ENCODE measurements at places on chromosomes 5 and 9. TPM values are rescaled to one million over a fixed set of nuclear protein-coding genes. Genes with fewer than 3 reads are reported as not detected.

DNA sequence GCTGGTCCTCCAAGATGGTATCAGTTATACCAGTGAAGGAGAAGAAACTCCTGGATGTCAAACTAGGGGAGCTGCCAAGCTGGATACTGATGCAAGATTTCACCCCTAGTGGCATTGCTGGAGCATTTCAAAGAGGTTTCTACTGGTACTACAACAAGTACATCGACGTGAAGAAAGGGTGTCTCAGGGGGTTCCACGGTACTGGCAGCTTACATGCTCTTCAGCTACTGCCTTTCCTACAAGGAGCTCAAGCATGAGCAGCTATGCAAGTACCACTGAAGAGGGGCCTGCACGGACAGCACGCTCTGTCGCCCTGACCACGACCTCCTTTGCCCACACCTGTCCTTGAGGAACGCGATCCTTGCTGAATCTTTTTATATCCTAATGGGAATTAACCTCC, 19.5 kb downstream of the ACTL7B start:
- no peak overlapping the region for H3K27ac ChIP-seq
- no peak for DNase-seq
- no peaks in the 10 kb centered on the region for H3K27me3 ChIP-seq
- no peaks in the 10 kb centered on the region for H3K36me3 ChIP-seq

GRCh38 chr5:159102311-159102934, 2.7 kb upstream of the EBF1 start:
- peak overlapping the region; percentile 66 for H3K4me3 ChIP-seq
- no peak for DNase-seq
- no peaks in the 10 kb centered on the region for H3K36me3 ChIP-seq

GRCh38 chr9:136144450-136144849, 25.8 kb upstream of the TMEM250 start:
- H3K4me3 ChIP-seq = no peak overlapping the region
- no peaks in the 10 kb centered on the region for H3K36me3 ChIP-seq
- no peak overlapping the region for H3K27ac ChIP-seq

GRCh38 chr5:57736716-57737115, 254.1 kb upstream of the ACTBL2 start:
- H3K27ac ChIP-seq = peak overlapping the region; percentile 58
- DNase-seq = no peak
- no peaks in the 10 kb centered on the region for H3K27me3 ChIP-seq
- no peaks in the 10 kb centered on the region for H3K4me1 ChIP-seq
- no peak overlapping the region for H3K4me3 ChIP-seq

DNA sequence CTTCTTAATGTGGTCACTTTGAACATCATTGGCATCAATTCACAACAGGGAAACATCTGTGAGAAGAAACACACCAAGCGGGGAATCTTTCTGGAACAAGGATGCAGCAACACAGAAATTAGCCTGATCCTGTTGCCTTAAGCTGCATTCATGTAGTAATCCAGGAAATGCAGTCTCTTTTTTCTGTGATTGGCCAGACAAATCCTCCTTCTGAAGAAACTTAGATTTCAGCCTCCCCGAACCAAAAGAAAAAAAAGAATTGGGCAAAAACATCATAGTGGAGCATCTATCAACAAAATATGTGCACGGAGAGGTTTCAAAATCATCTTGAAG, 7.2 kb upstream of the XPA start:
- no peak for DNase-seq
- H3K36me3 ChIP-seq = no peaks in the 10 kb centered on the region
- no peak overlapping the region for H3K4me3 ChIP-seq

DNA sequence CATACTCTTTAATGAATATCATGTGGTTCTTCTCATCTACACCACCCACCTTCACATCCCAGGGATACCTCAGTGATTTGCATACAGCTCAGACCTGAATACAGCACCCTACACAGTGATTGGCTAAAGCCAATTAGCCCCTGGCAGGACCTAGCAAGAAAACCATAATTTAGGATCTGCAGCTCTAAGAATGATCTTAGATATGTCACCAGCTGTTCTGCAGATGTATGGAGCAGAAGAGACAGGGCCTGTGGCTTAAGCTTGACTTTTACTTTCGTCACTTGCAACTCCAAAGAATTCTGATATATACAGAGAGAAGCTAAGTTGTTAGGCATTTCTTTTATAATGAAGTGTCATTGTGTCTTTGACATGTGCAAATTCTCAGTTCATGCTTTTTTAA, 483.2 kb upstream of the C9orf72 start:
- no peaks in the 10 kb centered on the region for H3K27me3 ChIP-seq
- DNase-seq = no peak
- no peak overlapping the region for H3K27ac ChIP-seq
- no peaks in the 10 kb centered on the region for H3K4me1 ChIP-seq

- no peak overlapping the region for H3K4me3 ChIP-seq
- no peaks in the 10 kb centered on the region for H3K27me3 ChIP-seq
- no peaks in the 10 kb centered on the region for H3K4me1 ChIP-seq
- no peak overlapping the region for H3K27ac ChIP-seq
Observed at GRCh38 chr9:7210854-7211637, 453.3 kb downstream of the KDM4C start.

GRCh38 chr5:160837749-160838593, 14.0 kb downstream of the ATP10B start:
- H3K4me3 ChIP-seq = no peak overlapping the region
- H3K27ac ChIP-seq = no peak overlapping the region
- no peak for DNase-seq
- H3K36me3 ChIP-seq = no peaks in the 10 kb centered on the region
- H3K27me3 ChIP-seq = no peaks in the 10 kb centered on the region
- H3K4me1 ChIP-seq = no peaks in the 10 kb centered on the region

DNA sequence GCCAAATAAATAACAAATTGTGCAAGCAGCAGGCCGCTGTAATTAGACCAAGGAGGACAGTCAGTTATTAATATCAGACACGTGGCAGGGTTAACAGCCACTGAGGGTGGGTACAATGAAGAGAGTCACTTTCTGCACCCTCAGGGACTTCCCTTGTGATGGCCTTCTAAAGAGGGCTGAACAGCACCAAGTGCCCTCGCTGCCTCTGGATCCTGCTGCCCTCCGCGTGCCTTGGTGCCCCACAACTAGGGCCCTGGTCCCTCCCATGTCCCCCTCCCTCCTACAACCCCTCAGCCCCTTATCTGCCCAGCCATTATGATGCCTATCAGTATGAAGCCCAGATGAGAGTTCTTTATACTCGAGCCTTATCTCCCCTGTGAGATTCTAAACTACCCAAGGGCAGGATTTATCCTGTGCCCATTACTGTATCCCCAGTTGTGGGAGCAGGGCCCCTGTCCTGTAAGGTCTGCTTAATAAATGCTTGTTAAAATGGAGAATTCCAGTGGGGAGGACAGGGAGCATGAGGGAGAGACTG, 37.3 kb downstream of the PCDH1 start:
- H3K27me3 ChIP-seq = peaks cover 11% of the 10 kb centered on the region
- H3K27ac ChIP-seq = peak overlapping the region; percentile 64
- no peak for DNase-seq
- no peak overlapping the region for H3K4me3 ChIP-seq
- H3K4me1 ChIP-seq = peaks cover 34% of the 10 kb centered on the region

- H3K27me3 ChIP-seq = no peaks in the 10 kb centered on the region
- DNase-seq = peak; percentile 65
- no peaks in the 10 kb centered on the region for H3K36me3 ChIP-seq
- H3K27ac ChIP-seq = no peak overlapping the region
- H3K4me3 ChIP-seq = no peak overlapping the region
Observed at GRCh38 chr9:71814226-71814625, 45.9 kb upstream of the CEMIP2 start.

DNA sequence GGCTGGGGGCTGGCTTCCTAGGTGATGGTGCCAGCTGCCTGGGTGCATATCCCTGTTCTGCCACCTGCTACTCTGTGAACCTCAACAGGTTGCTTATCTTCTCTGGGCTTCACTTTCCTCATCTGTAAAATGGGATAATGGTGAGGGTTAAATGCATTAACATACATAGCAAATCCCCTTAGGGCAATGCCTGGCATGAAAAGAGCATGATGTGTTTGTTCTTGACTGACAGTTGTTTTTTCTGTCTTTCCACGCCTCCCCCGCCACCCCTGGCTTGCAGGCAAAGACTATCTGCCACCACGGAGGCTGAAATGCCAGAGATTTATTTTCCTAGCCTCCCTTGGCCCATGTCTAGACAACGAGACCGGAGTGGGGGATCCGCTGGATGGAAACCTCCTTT, 280.5 kb downstream of the NSG2 start:
- peaks cover 68% of the 10 kb centered on the region for H3K27me3 ChIP-seq
- H3K27ac ChIP-seq = no peak overlapping the region
- no peak for DNase-seq
- no peaks in the 10 kb centered on the region for H3K36me3 ChIP-seq

DNA sequence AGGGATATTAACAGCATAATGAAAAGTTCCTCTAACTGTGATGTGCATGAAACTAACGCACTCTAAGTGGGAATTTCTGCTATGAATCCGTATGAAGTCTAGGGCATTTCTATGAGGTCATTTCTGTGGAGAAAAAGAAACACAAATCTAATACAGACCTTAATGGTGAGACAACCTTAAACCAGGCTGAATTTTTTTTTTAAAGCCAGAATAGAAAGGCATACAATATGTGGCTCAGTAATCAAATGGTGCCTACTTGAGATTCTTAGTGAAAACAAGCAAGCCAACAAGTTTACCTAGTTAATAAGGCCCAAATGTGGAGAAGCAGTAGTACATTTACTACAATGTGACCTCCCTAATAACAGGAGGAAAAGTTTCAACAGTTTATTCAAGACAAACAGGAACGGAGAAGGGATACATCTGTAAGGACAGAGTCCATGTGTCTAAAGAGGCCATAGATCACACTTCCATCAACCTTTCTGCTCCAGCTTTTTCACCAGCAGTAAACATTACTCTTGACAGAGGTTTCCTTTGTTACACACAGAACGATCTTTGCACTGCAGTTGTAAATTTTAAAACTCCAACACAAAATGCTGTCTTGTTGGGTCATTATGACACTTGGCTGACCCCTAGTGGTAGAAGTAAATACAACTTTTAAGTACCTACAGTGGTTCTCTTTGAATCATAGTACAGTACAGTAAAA, 26.2 kb downstream of the CARNMT1 start:
- H3K36me3 ChIP-seq = no peaks in the 10 kb centered on the region
- no peak for DNase-seq
- H3K27ac ChIP-seq = no peak overlapping the region
- H3K4me1 ChIP-seq = no peaks in the 10 kb centered on the region
- H3K27me3 ChIP-seq = no peaks in the 10 kb centered on the region
- no peak overlapping the region for H3K4me3 ChIP-seq

GRCh38 chr5:38535248-38535750, 21.1 kb downstream of the LIFR start:
- H3K4me3 ChIP-seq = no peak overlapping the region
- no peaks in the 10 kb centered on the region for H3K27me3 ChIP-seq
- no peaks in the 10 kb centered on the region for H3K36me3 ChIP-seq
- peaks cover 5% of the 10 kb centered on the region for H3K4me1 ChIP-seq
- DNase-seq = no peak

DNA sequence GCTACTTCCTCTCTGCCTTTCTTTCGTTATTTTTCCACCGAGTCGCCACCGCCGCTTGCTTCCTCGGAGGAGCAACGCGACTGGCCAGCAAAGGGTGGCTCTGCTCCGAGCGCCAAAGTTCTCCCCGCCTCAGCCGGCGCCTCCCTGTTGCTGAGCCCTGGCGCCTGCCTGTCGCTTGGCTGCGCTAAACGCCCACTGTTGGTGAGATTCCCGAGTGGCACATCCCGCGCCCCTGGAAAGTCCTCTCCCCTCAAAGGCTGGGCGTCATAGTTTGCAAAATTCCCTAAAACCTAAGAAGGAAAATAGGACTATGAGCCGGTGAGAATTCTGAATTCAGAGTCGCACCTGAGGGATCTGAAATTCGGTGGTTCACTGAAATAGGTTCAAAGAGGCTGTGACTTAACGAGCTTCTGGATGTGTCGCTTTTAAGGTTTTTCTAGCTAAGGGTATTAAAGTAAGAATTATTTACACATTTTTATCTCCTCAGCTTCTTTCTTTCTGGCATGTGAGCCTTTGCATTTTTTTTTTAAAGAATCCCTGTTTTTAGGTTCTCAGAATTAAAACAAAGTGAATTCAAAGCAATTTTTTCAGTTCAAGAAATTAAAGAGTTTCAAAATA, at the start of gene GRIN3A:
Gene GRIN3A (minus strand): TSS at position 82 of the 618 bp plus-strand sequence. CDS start 668 bp downstream, outside the sequence.
- H3K27me3 ChIP-seq = peaks cover 46% of the 10 kb centered on the region
- DNase-seq = no peak
- H3K36me3 ChIP-seq = no peaks in the 10 kb centered on the region
- H3K4me1 ChIP-seq = peaks cover 18% of the 10 kb centered on the region
- no peak within 1 kb of the TSS for H3K27ac ChIP-seq

DNA sequence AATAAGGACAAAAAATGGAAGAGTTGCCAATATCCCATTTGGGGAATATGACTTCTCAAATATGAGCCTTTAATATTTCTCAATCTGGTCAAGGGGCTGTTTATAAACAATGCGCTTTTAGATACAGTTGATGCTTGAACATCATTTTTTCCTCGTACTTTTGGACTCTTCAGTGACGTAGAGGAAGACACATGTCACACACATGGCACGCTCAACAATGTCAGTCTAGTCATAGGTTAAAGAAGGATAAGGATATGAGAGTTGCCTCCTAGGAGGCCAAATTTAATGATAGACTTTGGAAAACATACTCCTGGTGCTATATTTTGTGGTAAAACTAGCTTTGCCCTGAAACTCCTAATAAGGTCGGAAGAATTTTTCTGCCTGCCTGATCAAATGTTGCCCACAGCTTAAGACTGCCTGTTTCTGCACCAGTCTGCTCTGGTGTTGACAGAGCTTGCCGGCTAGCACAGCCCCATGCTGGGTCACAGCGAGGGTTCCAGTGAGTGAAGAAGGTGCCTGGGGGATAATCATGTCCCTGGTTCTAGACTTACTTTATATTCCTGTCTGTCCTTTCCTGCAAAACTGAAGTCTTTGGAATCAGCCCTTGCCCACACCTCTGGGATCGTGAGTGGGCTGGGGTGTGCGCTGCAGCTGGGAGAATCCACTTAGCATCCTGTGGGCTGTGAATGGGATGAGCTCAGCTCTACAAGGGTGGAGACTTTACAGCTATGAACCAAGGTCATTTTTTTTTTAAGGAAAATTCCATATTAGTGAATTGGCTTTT, 230.8 kb upstream of the IRX4 start:
- no peak overlapping the region for H3K27ac ChIP-seq
- no peaks in the 10 kb centered on the region for H3K4me1 ChIP-seq
- H3K36me3 ChIP-seq = no peaks in the 10 kb centered on the region
- DNase-seq = no peak
- H3K4me3 ChIP-seq = no peak overlapping the region

- no peak overlapping the region for H3K4me3 ChIP-seq
- H3K4me1 ChIP-seq = peaks cover 5% of the 10 kb centered on the region
- H3K27ac ChIP-seq = no peak overlapping the region
- no peaks in the 10 kb centered on the region for H3K27me3 ChIP-seq
- no peaks in the 10 kb centered on the region for H3K36me3 ChIP-seq
- DNase-seq = no peak
Observed at GRCh38 chr5:179494774-179495526, 55.4 kb upstream of the RUFY1 start.

COMMD10 gene
- total RNA-seq = 50.6 TPM

AMACR gene
- total RNA-seq = 14.3 TPM

SPINK4 gene
- not detected for total RNA-seq

SMC5 gene
- 24.7 TPM for total RNA-seq

CHD1 gene
- total RNA-seq = 39.8 TPM

PDE6A gene
- 1.1 TPM for total RNA-seq

PCDHGC4 gene
- total RNA-seq = 30.6 TPM

IL4 gene
- not detected for total RNA-seq

GABRA6 gene
- total RNA-seq = not detected

ANKRD18B gene
- 27.0 TPM for total RNA-seq

REEP2 gene
- 1.7 TPM for total RNA-seq

Data from suprapubic skin (tissue), 4 donors.